ENCODE measurements at places on chromosomes 12 and 14.

- DNase-seq = no peak
These were observed 18.8 kb upstream of the SLCO1A2 start for GRCh38 chr12:21353487-21353886.

DNA sequence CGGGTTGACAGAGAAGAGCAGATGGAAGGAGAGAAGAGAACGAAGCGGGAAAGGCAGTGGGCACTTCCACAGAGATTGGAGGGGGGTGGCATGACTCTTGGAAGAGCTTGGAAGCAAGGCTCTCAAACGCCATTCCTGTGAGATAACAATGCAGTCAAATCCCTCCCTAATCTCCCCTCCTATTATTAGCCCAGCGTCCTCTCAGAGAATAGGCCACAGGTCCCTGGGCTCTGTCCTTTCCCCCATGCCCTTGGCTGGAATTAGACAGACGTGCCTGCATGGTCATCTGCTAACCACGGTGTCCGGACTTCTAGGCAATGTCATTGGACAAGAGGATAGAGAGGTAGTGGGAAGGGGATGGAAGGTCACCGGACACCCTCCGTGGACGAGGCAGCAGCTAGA lies 8.0 kb upstream of the MYH7 start:
- no peak for DNase-seq

GRCh38 chr14:84767434-84767833 lies 762.5 kb upstream of the FLRT2 start:
- DNase-seq = no peak

GRCh38 chr12:91140026-91140931 lies 29.0 kb upstream of the LUM start:
- no peak for DNase-seq

GRCh38 chr12:66092559-66093269 lies 37.8 kb downstream of the LLPH start:
- no peak for DNase-seq

- DNase-seq = no peak
These were observed 138.6 kb upstream of the VRK1 start for GRCh38 chr14:96658611-96659010.

DNA sequence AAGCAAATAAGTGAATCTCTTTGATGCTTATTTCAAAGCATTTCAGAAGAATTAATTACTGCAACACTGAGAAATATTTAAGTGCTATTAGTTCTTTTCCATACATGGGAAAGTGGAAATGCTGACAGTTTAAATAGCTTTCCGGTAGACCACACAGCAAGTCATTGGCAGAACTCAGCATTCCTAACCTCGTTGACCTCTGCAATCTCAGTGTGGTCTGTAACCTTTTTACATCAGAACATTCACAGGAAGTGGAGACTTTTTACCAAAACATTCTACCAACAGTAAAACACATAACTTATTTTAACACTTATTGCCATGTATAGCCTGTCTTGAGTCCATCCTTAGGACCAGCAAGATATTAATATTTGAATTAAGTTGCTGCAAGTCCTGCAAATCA lies 249.5 kb upstream of the DCN start:
- no peak for DNase-seq

GRCh38 chr14:99590746-99591555 lies 13.1 kb downstream of the CCDC85C start:
- no peak for DNase-seq

DNA sequence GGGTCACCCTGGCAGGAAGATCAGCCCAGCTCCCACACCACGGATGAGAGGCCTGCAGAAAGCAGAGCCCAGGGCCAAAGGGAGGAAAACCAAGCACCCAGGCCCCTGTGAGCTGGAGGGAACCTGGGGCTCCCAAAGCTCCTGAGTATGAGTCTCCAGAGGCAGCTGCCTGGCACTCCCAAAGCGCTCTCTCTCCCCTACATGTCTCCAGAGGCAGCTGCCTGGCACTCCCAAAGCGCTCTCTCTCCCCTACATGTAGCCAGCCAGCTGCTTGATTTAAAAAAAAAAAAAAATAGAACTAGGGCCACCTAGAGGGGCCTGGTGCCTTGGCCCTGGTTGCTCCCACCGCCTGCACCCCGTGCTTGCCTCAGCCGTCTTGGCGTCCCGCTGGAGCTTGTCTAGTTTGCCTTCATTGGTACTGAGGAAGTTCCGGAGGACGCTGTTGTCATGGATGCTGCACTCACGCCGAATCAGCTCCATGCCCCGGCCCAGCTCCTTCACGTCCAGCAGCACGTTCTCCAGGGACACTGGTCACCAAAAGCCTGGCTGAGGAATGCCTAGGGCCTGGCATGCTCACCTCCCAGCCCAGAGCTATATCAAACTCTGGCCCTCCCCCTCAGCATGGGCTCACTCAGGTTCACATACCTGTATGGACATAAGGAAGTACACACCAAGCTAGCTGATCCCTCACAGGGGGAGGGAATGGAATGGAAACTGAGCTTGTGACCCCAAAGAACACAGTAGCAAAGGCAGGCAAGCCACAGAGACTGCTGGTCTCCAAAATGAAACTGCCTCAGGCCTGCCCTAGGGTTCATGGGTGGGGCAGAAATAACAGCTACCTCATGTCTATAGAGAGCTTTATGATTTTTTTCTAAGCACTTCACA lies 24.7 kb downstream of the PRPF40B start:
- DNase-seq = no peak

GRCh38 chr12:106140223-106140986 lies 1.7 kb upstream of the NUAK1 start:
- DNase-seq = no peak

- no peak for DNase-seq
These were observed 4.7 kb upstream of the GPATCH2L start for GRCh38 chr14:76146976-76147375.

GRCh38 chr12:4252601-4253000 lies 21.0 kb upstream of the CCND2 start:
- DNase-seq = no peak

DNA sequence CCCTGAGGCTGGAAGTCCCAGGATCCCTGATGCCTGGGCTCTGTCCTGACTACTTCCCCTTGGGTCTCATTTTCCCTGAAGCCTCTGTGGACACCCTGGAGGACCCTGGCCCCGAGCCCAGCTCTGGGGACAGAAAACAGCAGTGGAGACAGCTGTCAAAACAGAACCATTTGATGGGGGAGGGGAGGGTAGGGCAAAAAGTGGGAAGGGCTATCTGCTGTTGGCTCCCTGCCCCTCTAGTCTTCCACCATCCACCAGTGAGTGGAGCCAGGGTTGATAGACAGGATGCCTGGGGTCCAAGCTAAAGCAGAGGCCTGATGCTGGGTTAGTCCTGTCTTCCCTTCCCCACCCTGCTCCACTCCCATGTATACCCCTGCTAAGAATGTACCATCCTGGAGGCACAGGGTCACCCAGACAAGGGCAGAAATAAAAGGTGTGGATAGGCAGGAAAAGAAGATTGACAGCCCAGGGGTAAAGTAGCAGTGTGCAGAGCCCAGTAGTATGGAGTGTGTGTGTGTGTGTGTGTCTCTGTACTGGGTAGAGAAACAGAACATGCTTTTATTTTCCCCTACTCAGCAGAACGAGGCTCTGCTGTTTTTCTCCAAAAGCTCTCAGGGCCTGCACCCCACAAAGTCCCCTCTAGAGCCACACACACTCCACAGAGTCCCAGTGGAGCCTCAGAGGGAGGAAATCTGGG lies 9.8 kb downstream of the ZNF385A start:
- no peak for DNase-seq

DNA sequence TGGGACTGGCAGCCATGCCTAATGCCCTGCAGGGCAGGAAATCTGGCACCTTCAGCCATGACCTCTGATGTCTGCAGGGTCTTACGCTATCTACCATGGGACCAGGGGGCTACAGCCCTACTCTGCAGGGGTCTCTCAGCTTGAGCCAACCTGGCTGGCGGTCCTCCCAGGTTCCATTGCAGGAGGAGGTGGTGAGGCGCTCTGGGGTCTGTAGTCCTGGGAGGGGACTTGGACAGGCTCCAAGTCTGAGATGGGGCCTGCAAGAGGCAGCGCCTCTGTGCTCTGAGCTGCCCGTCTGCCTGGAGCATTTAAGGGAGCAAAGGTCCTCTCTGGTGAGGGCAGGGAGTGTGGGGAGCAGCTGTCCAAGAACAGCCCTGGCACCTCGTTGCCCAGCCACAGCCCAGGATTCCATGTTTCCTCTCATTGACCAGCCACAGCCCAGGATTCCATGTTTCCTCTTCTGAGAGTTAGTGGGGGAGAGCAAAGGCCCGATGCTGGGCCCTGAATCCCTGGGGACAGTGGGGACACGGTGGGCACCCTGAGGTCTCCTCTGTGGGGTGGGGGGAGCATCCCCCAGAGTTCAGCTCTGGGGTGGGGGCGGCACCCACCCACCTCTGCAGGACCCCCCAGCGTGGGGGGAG lies 655 bp downstream of the PLD4 start:
- no peak for DNase-seq

- DNase-seq = no peak
These were observed 411.6 kb downstream of the BCAT1 start for GRCh38 chr12:24537083-24537860.

GRCh38 chr14:21231020-21231652 lies 38.1 kb downstream of the HNRNPC start:
- no peak for DNase-seq

DNA sequence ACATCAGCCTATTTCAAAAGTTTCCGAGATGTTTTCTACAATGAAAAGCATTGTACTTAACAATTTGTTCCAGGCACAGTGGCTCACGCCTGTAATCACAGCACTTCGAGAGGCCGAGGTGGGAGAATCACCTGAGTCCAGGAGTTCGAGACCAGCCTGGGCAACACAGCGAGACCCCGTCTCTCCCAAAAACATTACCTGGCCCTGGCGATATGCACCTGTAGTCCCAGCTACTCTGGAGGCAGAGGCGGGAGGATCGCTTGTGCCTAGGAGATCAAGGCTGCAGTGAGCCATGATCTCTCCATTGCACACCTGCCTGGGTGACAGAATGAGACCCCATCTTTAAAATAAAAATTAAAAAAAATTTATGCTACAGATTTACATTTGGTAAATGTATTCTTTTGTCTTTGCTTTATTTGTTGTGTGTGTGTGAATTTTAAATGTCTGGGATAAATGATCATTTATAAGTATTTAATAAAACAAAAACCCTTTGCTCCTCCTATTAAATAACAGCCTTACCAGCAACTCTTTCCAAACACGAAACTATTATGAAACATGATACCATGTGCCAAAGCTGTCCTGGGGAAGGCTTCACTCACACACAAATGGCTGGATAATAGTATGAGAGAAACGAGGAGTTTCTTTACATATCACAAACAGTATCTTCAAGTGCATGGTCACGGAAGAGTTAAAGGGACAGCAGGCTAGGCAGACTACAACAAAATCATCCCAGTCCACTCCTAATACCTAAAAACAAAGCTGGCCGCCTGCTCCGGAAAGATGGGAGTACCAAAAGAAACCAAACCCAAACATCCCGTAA lies 1.1 kb downstream of the ATXN3 start:
- no peak for DNase-seq

- DNase-seq = no peak
These were observed 6.5 kb upstream of the OR11G2 start for GRCh38 chr14:20184181-20184580.

DNA sequence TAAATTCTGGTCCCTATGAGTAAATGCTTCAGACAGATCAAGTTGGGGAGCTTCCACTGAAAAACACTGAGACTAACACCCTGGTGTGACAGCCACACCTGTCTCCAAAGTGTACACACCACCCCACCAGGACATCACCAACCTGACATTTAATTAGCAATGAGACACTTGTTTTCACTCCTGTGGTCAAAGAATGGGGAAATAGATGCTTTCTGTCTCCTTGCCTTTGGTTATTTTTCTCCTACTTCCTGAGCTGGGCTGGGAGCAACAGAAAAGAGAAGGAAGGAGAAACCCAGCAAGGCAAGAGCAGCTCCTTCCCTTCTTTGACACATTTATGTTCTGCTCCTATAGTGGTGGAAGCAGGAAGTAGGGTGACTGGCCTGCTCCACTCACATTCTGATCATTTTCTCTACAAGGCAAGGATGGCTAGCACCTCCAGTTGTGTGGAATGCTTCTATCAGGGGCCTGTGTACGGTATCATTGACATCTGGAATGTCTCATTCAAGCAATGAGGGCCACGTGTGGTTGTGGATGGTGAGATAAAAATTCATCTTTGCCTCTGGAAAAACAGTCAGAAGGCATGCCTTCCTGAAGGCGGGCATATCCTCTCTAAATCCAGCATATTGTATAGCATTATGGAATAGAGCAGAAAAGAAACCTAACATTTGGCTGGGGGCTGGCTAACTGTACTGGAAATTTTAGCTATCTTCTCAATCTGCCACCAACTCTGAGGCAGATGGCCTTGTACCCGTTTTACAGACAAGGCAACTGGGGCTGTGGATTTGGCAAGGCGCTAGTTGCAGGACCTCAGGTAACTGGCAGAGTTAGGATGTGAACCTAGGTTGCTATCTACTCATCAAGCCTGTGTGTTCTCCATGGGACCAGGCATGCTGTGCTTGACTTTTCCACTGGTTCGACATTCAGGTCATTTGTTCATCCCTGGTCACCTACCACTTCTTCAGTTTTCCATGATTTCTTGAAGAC lies 24.8 kb upstream of the LGALS3 start:
- no peak for DNase-seq

GRCh38 chr12:60169904-60170303 lies 574.1 kb downstream of the SLC16A7 start:
- no peak for DNase-seq

DNA sequence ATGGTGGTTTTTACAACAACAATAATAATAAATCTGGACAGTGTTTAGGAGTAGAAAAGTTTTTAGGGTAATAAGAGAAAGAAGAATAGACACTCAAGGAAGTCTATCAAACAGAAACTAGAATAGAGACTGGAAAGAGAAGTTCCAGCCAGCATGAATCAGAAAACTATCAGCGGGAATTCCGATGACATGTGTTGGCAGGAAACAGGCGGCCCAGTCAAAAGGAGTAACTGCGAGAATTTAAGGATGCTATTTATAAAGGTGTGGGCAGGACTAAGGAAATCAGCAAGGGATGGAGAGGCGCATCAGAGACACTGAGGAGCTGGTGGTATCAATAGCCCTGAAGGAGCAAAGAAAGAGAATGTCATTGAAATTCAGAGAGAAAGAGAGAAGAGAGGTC lies 89.9 kb downstream of the TBX5 start:
- DNase-seq = no peak

- DNase-seq = no peak
These were observed 884 bp downstream of the CAPRIN2 start for GRCh38 chr12:30753751-30754382.

GRCh38 chr12:3920351-3921150 lies 47.4 kb upstream of the PARP11 start:
- no peak for DNase-seq

DNA sequence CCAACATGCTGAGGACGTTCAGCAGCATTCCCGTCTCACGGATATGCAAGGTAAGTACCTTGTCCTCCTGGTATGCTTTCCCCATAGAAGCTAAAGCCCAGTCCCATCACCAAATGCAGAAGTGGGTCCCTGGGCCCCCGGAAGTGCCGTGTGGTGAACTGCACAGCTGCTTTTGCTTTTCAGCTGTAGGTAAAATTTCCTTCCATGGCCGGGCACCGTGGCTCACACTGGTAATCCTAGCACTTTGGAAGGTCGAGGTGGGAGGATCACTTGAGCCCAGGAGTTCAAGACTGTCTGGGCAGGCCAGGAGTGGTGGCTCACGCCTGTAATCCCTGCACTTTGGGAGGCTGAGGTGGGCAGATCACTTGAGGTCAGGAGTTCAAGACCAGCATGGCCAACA lies 44.1 kb downstream of the HSP90AA1 start:
- no peak for DNase-seq

GRCh38 chr12:98544751-98545150 lies 29.4 kb downstream of the TMPO start:
- no peak for DNase-seq
